ENCODE measurements at places on chromosomes 3 and 15.

GRCh38 chr3:111681661-111682426, 86.7 kb upstream of the ZBED2 start:
- no peak for DNase-seq

- DNase-seq = no peak
Measured at GRCh38 chr15:77533578-77534430, 98.9 kb downstream of the LINGO1 start.

DNA sequence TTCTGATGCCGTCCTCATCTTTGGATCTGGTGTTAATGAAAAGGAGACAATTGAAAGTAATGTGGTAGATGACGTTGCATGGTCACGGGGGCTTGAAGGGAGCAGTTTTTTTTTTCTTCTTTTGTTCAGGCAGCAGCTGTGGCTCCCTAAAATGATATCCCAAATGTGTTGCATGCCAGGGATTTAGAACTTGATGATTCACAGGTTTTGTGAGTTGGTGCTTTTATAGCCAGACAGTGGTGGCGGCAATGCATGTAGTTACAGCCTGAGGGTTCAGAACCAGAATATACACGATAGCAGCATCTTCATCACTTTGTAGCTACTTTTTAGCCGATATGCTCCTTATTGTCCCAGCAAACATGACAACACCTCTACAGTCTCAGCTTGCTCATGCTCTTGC, 133.4 kb downstream of the CHST2 start:
- DNase-seq = no peak

GRCh38 chr3:158739078-158739477, 6.8 kb upstream of the RARRES1 start:
- no peak for DNase-seq

- no peak for DNase-seq
Measured at GRCh38 chr3:71512000-71512399, 71.5 kb downstream of the FOXP1 start.

DNA sequence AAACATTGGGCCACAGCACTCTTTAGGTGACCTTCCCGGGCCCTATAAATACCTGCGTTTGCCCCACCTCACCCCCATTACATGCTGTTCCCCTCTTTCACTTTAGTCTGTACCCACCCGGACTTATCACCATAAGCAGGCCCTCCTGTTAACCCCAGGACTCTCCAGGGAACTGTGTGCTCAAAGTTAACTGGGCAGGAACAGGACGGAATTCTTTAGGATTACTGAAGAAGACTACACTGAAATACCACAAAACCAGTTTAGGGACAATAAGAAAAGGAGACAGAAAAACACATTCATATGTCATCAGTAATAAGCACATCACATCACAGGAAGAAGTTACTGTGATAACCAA, 45.5 kb downstream of the FSIP1 start:
- no peak for DNase-seq
